NCI-H345 (cell line): ENCODE measurements at places on chromosomes 13 and 19.

GRCh38 chr19:342801-343421 is 1.7 kb downstream of the MIER2 start:
- DNase-seq = no peak

DNA sequence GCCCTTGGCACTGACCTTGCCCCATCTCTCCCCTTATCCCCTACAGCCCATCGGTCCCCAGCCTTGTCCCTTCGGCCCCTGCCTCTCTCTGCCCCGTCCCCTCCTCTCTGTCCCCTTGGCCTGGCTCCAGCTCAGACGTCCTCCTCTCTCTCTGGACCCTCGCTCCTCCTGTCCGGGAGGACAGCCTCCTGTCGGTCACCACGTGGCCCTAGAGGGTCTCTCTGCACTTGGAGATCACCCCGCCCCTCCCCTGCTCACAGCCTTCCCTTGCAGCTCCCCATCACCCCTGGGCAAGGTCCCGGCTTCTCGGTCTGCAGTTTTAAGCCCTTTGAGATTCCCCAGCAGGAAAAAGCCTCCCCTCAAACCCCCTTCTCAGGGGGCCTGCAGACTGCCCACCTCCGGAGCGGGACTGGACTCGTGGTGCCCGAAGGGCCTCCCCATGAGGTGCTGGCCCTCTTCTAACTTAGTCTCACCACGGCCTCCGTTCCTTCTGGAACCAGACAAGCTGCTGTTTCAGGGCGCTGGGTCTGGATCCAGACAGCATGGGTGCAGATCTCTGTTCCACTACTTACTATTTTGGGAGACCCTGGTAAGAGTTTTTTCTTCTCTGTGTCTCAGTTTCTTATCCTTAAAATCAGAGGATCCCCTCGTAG is 3.3 kb upstream of the KLK15 start:
- no peak for DNase-seq

- peak; percentile 81 for DNase-seq
Measured at GRCh38 chr13:60329221-60329923, 67.6 kb upstream of the TDRD3 start.

GRCh38 chr13:53124623-53125022 is 96.0 kb downstream of the OLFM4 start:
- no peak for DNase-seq

DNA sequence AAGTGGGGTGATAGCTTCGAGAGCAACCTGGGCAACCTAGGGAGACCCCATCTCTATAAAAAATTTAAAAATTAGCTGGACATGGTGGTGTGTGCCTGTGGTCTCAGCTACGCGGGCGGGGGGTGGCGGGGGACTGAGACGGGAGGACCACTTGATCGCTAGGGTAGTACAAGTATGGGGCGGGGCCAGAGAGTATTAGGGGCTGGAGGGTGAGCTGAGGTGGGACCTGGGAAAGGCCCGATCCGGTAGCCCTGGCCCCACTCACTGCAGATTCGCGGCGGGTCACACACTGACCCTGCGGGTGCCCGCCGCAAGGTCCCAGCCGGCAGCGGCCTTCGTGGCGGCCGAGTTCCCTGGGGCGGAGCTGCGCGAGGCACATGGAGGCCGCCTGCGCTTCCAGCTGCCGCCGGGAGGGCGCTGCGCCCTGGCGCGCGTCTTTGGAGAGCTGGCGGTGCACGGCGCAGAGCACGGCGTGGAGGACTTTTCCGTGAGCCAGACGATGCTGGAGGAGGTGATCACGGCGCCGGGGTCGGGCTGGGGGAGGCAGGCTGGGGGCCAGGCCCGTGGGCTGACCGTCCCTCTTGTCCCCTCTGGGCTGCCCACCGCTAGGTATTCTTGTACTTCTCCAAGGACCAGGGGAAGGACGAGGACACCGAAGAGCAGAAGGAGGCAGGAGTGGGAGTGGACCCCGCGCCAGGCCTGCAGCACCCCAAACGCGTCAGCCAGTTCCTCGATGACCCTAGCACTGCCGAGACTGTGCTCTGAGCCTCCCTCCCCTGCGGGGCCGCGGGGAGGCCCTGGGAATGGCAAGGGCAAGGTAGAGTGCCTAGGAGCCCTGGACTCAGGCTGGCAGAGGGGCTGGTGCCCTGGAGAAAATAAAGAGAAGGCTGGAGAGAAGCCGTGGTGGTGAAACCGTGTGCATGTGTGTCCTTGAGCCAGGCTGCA is 2.0 kb upstream of the ARHGAP45 start:
- peak; percentile 33 for DNase-seq

- DNase-seq = no peak
Measured at GRCh38 chr19:45075301-45076028, 813 bp downstream of the ZNF296 start.

DNA sequence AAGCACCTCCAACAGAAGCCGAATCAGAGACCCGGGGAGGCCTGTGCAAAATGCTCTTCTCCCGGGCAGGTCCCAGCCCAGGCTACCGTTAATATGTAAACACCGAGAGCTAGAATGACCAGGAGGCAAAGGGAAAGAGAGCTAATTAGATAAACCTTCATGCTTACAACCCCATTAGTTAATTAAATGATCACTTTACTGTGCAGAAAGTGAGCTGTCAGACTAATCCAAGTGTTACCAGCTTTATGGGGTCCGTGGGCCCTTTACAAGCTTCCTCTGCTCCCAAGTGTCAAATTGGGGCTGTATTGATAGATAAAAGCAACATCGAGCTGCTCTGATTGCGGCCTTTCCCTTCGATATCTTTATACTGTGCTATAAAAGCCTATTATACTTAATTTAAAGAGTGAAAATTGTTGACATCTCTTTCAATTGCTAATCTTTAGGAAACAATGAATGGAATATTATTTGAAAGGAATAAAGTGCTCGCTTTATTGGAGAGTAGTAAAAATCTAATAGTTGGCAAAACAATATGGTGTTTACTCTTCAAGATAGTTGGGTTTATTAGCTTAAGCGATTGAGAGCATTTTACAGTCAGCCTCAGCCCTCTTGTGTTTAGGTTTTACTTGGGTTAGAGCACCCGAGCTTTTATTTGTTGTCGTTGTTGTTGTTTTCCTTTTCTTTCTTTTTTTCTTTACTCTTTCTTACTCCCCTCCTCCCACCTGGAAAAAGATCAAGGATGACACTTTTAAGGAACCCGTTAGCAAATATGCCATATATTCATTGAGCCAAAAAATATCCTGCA is 189.3 kb upstream of the GPR12 start:
- no peak for DNase-seq

- no peak for DNase-seq
Measured at GRCh38 chr19:50162988-50163387, at the start of gene IZUMO2. Gene IZUMO2, minus strand, starts transcription at chr19:50163281. Its CDS starts 87 bp downstream, at chr19:50163194.

DNA sequence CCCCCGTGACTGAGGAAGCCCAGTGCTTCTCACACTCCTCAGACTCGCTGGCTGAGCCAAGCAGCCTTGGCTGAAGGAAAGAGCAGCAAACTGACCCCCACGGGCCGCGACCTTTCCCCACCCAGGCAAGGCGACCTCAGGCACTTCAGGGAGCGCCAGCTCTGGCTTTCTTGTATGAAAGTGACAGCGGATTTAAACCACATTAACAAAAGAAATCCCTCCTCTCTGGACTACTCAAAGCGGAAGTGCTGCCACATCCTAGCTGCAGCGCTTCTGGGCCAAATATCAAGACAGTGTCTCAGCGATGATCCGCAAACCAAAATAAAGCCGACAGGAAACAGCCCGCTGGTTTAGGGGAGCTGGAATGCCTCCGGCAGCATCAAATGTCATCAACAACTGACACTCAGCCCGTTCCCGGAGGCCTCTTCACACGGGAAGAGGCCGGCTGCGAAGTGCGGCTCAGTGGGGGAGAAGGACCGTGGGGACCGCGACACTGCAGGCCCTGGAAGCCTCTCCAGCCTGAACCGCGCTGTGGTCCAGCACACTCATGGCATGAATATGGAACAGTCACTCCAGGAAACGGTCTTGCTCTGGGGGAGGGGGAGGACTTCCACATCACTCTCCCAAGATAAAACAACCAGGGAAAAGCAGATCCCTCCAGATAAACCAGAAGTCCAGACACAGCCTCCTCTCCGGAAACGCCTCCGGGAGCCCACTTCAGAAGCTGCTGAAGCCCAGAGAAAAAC is 1.4 kb downstream of the RASA3 start:
- DNase-seq = peak; percentile 66

DNA sequence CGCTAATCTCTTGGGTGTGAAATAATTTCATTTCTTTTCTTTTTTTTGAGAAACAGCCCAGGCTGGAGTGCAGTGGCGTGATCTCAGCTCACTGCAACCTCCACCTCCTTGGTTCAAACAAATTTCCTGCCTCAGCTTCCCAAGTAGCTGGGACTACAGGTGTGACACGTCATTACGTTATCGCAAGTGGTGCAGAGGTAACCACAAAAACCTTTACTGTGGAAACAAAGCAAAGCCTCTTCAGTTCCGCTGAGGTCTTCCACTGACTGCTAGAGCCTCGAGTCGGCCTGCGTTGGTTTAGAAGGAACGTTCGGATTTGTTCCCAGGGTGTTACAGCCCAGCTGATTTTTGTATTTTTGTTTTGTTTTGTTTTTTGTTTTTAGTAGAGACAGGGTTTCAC is 2.0 kb upstream of the ZNF784 start:
- DNase-seq = no peak

GRCh38 chr19:4597975-4598671 is 38.6 kb upstream of the SEMA6B start:
- DNase-seq = peak; percentile 59

DNA sequence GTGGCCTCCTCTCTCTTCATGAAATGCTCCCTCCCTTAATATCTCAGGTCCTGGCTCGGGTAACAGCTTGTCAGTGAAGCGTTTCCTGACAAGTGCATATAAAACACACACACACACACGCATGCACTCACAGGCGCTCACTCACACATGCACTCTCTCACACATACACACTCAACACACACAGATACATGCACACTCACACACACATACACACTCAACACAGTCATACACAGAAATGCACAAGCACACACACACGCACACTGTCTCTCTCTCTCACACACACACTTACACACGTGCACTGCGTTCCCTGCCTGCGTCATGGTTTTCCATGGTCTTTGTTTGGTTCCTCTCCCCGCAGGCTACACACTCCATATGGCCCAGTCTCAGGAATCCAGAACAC is 344.1 kb downstream of the UQCRFS1 start:
- DNase-seq = peak; percentile 71

- no peak for DNase-seq
Measured at GRCh38 chr13:61024046-61024445, 391.6 kb downstream of the PCDH20 start.

GRCh38 chr13:66427458-66427861 is 802.7 kb downstream of the PCDH9 start:
- no peak for DNase-seq

GRCh38 chr13:78100486-78100885 is 181.9 kb upstream of the EDNRB start:
- no peak for DNase-seq

DNA sequence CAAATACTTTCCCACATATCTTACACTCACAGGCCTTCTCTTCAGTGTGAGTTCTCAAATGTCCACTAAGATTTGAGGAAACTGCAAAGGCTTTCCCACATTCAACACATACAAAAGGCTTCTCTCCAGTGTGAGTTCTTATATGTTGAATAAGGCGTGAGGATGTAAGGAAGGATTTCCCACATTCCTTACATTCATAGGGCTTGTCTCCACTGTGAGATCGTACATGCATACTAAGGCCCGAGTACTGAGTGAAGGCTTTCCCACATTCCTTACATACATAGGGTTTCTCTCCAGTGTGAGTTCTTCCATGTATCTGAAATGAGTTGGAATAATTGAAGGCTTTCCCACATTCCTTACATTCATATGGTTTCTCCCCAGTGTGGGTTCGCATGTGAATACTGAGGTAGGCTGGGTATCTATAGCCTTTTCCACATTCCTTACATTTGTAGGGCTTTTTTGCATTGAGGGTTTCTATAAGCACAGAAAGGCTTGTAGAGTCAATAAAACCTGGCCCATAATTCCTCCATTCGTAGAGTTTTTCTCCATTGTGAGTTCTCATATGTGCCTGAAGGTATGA is 9.6 kb downstream of the ZNF426 start:
- DNase-seq = no peak

- peak; percentile 14 for DNase-seq
Measured at GRCh38 chr13:96771486-96772367, 222.5 kb downstream of the OXGR1 start.

- DNase-seq = no peak
Measured at GRCh38 chr13:39038569-39039030, 344 bp downstream of the NHLRC3 start.

GRCh38 chr19:40521276-40521675 is 54.5 kb downstream of the SPTBN4 start:
- no peak for DNase-seq

DNA sequence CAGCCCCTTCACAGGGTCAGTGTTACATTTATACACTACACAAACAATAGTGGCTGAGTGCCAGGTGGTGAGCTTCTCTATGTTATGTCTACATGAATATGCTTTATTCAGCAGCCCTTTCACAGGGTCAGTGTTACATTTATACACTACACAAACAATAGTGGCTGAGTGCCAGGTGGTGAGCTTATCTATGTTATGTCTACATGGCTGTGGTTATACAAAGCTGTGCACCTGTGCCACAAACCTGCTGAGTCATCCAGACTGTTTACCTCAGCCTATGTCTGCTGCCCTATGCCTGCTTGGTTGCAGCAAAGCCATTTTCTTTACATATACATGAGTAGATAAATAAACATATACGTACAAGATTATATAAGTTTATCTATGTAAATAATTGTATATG is 76.5 kb downstream of the ZNF726 start:
- DNase-seq = peak; percentile 96

DNA sequence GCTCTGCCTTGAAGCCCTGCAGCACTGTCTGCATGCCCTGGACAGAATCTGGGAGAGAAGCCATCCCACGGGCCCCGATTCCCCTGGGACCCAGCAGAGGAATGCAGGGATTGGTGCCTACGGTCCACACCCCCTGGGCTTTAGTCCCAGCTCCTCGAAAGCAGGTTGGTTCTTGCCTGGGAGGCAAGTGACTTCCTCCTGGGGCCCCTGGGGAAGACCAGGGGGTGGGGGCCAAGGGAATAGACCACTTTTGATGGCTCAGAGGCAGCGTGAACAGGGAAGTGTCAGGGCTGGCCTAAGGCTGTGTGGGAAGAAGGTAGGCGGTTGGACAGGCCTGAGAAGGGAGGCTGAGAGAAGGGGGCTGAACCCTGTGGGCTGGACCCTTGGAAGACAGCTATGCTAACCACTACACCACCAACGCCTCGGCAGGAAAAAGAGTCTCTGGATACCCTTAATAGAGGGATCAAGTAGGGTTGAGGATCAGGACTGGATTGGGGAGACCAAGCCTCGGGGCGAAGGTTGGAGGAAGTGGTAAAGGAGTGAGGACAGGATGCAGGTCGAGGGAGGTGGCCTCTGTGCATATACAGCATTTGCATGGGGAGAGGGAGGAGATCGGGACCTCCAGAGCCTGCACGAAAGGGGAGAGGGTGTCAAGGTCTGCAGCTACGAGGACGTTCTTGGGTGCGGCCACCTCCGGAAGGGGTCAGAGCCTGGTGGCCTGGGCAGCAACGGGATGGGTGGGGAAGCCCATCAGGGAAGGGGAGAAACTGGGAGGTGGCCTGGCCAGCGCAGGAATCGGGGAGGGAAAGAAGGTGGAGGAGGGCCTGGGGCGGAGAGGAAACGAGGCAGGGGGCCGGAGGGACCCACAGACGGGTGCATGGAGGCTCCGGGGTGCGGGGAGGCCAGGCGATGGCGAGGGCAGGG is 709 bp downstream of the DPP9 start:
- no peak for DNase-seq

- DNase-seq = peak; percentile 81
Measured at GRCh38 chr19:34963573-34964406, at the start of gene ZNF792. Gene ZNF792, minus strand, starts transcription at chr19:34964229. Its CDS starts 567 bp downstream, at chr19:34963662.

GRCh38 chr13:67045357-67045756 is 184.8 kb downstream of the PCDH9 start:
- DNase-seq = no peak
